ENCODE measurements at places on chromosomes 1 and 21.
A peak's percentile ranks its signal among the peaks of the same experiment; 100 is the strongest.

- DNase-seq, result no peak
Measured at GRCh38 chr1:78005755-78006154, 1.0 kb downstream of the DNAJB4 start.

- no peak for DNase-seq
Measured at GRCh38 chr1:1065265-1065939, 8.7 kb downstream of the RNF223 start.

DNA sequence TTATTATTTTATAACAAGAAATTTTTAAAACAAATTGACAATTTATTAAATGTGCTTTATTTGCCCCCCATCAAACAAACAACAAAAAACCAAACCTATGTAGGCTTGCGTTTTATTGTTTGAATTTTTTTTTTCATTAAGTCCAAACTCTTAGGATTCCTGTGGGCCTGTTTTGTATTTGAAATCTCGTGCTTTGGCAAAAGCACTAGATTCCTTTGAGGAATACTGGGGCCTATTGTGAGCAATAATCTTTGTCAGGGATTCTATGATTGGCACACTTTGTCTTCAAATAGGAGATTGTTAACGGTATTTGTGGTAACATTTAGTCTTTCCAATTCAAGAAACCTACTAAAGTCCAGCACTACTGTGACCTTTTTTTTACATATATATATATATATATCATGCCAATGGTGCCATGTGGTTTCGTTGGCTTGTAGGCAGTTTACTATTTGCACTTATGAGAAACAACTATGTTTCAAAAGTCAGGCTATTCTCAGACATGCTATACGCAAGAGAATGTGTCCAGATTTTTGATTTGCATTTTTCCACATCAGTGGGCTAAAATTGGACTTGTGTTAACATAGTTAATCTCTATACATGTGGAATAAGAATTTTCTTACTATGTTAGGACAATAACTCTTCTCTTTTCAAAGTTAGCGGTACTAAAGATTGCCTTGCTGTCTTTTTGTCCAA lies 70.4 kb upstream of the GREM2 start:
- no peak for DNase-seq

GRCh38 chr1:12457771-12458170 lies 160.2 kb downstream of the DHRS3 start:
- no peak for DNase-seq

- DNase-seq, result no peak
Measured at GRCh38 chr1:155057788-155058211, 5.7 kb upstream of the EFNA4 start.

GRCh38 chr1:161200992-161201835 lies 953 bp upstream of the NDUFS2 start:
- no peak for DNase-seq

DNA sequence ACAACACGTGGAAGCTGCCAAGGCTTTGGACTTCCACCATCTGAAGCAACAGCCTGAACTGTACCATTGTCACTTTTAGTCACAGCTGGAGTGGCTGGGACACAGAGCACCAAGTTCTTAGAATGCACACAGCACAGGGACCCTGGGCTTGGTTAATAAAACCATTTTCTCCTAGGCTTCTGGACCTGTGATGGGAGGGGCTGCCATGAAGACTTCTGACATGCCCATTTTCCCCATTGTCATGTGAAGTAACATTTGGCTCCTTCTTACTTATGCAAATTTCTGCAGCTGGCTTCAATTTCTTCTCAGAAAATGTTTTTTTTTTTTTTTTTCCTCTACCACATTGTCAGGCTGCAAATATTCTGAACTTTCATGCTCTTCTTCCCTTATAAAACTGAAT lies 138.6 kb upstream of the BRINP3 start:
- DNase-seq, result no peak

DNA sequence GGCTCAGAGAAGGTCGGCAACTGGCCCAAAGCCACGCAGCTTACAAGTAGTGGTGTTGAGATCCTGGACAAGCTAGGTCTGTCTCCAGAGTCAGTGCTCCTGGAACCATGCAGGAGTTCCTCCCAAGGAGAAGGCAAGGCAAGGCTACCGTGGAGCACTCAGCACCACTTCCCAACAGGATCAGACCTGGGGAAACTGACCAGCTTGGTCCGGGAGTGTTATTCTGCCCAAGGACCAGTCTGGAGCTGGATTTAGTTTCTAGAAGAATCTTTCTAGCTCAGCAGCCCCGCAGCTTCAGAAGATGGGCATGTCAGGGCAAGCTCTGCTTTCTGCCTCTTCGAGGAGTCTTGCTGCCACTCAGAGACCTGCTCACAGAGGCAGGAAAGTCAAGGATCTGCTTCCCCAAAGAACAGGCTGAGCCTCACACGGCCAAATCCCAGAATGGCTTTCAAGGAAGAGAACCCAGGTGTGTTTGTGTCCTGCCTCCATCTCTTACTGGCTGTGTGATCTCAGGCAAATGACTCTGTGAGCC lies 302.8 kb downstream of the MATN1 start:
- no peak for DNase-seq

DNA sequence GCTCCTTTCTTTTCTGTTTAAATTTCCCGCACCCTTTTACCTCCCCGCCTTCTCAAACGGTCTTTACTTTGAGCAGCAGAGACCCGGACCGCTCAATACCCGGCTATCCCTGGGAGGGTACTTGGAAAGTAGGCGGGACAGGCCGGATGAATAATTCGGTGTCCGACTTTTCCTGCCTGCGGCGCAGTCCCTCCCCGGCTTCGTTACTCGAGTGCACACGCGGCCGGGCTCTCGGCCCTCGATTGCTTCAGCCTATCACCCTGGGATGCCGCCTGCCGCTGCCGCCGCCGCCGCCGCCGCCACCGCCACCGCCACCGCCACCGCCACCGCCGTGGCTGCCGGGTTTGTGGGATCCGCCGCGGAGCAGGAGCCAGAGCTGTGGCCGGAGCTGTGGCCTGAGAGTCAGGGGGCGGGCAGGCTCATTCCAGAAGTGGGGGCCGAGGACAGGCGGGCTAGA lies 382 bp upstream of the RASAL2 start:
- DNase-seq, result peak; percentile 86

DNA sequence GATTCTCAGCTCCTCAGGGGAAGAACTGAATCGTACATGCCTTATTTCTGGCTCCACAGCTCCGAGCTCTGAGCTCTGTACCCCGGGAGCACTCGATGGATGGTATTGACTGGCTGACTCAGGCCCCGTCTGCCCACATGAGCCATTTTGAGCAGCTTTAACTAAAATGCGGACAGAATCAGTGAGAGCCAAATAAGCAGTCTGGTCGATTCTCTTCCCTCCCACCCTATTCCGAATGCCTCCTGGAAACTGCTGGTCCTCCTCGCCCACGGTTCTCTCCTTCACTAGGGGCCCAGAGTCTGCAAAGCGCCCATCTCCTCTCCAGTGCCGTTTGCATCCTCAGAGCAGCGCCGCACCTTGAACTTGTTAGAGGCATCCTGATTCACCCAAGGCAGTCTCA lies 125.9 kb upstream of the IRF2BP2 start:
- no peak for DNase-seq

DNA sequence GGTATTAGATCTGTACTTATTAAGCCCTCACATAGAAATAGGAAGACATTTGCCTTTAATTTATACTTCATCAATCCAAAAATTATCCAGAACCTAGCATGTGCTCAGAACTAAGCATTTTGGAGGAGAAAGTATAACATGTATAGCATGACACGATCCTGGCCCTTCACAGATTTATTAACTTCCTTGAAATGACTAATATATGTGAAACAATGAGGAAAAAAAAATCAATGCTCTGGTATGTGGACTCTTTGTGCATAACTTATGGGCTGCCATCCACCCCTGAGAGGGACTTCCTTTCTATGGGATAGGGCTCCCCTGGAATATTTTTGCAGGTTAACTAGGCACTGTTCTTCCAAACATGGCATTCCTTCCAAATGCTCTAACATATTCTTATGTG lies 36.6 kb downstream of the CCDC185 start:
- no peak for DNase-seq

DNA sequence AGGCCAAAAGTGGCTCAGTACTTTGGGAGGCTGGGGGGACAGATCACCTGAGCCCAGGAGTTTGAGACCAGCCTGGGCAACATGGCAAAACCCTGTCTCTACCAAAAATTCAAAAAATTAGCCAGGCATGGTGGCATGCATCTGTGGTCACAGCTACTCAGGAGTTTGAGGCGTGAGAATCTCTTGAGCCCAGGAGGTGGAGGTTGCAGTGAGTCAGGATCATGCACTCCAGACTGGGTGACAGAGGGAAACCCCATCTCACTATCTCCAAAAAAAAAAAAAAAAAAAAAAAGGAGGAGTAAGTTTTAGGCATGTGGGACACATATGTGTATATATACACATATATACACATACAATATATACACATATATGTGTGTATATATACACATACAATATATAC lies 165.3 kb upstream of the DPYD start:
- no peak for DNase-seq

GRCh38 chr1:207925210-207925609 lies 14.3 kb upstream of the CD34 start:
- no peak for DNase-seq

GRCh38 chr1:183096894-183097293 lies 73.7 kb downstream of the LAMC1 start:
- DNase-seq, result no peak

DNA sequence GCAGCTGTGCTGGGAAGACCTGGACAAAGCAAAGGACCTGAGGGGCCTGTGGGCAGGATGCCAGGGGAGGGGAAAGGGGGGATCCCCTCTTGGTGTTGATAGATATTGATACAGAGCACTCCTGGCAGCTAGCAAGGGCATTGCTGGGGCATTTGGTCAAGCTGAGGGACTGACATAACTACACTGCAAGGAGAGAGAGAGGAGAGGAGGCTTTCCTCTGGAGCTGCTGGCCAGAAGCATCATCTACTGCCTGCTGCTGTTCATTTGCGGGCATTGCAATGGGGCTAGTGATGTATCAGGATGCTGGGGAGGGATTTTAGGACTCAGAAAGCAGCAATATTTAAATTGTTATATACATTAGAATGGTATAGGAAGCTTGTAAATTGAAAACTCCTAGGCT lies 142.0 kb downstream of the ZNF648 start:
- no peak for DNase-seq

DNA sequence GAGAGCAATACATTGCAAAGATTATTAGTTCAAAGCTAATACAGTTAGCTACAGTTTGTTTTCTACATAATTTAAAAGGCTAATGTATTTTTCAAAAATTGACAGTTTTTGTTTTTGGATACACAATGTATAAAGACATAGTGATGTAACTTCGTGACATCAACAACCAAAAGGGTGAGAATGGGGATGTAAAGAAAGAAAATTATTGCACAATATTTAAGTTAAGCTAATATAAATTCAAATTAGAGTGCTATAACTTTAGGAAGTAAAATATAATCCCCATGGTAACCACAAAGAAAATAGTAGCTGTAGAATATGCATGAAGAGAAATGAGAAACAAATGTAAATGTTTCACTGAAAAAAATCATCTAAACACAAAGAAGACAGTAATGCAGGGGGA lies 334.4 kb upstream of the DEPDC1 start:
- no peak for DNase-seq

GRCh38 chr1:225767634-225768540 lies 9.7 kb upstream of the SRP9 start:
- DNase-seq, result no peak

GRCh38 chr1:235286667-235287066 lies 41.3 kb downstream of the ARID4B start:
- DNase-seq, result no peak

DNA sequence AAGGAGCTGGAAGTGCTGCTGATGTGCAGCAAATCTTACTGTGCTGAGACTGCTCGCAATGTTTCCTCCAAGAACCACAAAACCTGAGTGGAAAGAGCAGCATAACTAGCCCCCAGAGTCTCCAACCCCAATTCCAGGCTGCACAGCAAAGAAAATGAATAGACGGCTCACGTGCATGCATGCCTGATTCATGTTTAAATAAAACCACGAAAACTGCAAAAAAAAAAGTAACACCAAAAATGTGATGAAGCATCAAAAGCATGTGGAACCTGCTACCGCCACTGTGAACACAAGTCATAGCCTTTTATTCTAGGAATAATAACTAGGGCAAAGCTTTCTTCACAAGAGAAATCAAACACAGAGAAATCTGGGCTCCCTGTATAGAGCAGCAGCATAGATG lies 9.6 kb upstream of the TRNP1 start:
- no peak for DNase-seq

DNA sequence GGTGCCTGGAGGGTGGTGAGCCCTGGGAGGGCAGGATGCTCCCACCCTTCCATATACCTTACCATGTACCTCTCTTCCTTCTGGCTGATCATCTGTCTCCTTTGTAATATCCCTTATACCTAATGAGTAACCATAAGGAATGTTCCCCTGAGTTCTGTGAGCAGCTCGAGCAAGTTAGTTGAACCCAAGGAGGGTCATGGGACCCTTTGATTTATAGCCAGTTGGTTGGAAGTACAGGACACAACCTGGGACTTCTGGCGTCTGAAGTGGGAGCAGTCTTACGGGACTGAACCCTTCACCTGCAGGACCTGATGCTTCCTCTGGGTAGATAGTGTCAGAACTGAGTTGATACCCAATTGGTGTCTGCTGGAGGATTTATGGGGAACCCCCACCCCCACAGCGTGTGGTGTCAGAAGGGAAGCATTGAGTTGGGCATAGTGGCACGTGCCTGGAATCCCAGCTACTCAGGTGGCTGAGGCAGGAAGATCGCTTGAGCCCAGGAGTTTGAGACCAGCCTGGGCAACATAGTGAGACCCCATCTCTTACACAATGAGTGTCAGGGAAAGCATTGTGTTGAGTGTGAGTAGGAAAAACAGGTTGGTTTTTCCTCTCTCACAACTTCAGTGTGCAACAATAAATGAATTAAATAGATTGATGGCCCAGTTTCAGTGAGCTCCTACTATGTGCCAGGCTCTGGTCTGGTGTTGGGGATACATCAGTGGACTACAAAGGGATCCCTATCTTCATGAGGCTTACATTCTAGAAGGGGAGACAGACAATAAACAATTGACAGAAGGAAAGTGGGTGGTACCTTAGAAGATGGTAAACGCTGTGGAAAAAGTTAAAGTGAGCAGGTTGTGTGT lies 16.0 kb downstream of the DNAJC16 start:
- no peak for DNase-seq

- DNase-seq, result no peak
Measured at GRCh38 chr21:16070207-16070651, 340.4 kb downstream of the USP25 start.

GRCh38 chr1:9774712-9775679 lies 48.8 kb downstream of the CLSTN1 start:
- DNase-seq, result no peak

GRCh38 chr1:28259934-28260802 lies 850 bp downstream of the SESN2 start:
- DNase-seq, result no peak

GRCh38 chr21:42367367-42368165 lies 1.2 kb upstream of the TFF1 start:
- no peak for DNase-seq

GRCh38 chr21:32372755-32373154 lies 20.1 kb downstream of the URB1 start:
- no peak for DNase-seq

Data from germinal center (tissue), 1 donor.